Fibroblast of pulmonary artery (primary cell): ENCODE measurements at places on chromosomes 1 and 21.
A peak's percentile ranks its signal among the peaks of the same experiment; 100 is the strongest.

GRCh38 chr1:175219774-175220173 lies 27.2 kb upstream of the KIAA0040 start:
- no peak for DNase-seq

GRCh38 chr1:221182791-221183533 lies 303.7 kb downstream of the HLX start:
- DNase-seq: no peak

DNA sequence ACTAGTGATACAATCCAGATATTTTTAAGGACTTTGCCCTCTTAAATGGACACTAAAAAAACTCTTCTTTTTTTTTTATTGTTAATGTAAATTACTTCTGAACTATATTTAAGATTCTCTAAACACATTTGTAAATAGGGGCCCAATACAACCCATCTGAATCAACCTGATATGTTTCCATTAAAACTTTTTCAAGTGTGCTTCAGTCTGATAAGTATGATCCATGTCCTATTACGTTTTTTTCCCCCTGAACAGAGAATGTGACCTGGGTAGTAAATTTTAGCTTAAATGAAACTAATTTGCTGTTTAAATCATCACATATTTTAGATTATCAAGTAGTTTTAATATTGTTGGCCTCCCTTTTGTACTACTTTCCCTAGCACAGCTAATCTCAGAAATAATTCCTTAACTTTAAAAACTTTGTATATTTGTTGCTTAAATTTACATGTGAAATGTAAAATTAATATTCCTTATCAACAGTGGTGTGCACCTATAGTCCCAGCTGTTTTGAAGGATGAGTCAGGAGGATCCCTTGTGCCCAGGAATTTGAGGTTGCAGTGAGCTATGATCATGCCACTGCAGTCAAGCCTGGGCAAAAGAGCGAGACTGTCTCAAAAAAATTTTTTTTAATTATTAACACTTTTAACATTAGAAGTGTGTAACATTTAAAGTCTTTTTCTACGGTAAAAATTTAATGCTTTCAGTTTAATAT lies 3.0 kb upstream of the PKN2 start:
- no peak for DNase-seq

- peak; percentile 25 for DNase-seq
These were observed 47.7 kb downstream of the OSBPL9 start for GRCh38 chr1:51664421-51665240.

- peak; percentile 49 for DNase-seq
These were observed 5.0 kb downstream of the RNU1-2 start for GRCh38 chr1:16900751-16901150.

- peak; percentile 89 for DNase-seq
These were observed 109.7 kb downstream of the TSEN15 start for GRCh38 chr1:184161071-184161698.

DNA sequence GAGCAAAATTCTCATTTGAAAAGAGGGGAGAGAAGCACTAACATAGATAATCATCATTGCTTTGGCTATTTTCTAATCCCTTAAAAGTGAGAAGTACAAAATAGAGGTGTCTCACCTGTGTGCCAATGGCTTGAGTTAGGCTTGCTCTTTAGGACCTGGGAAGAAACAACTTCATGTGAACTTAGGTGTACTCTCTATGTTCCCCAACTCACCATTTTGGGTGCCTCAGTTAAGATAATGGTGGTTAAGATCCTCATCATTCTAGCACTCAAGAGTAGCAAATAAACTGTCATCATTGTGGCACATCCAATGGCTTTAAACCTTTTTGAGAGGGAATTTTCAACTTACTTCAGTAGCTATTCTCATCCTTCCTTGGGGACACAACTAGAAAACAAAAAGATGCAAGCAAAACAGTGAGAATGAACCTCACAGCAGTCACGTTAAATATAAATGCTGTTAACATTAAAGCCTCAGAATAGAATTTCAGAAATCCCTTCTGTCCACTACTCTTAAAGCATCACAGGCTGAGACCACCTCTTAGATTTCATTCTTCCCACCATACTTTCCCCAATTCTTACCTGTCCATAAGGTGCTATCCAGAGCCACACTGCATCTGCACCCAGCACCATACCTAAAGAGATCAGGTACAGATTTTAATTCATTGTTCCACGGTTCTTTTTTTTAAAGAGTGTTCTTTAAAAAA lies 1.2 kb downstream of the GAS5 start:
- DNase-seq: no peak

DNA sequence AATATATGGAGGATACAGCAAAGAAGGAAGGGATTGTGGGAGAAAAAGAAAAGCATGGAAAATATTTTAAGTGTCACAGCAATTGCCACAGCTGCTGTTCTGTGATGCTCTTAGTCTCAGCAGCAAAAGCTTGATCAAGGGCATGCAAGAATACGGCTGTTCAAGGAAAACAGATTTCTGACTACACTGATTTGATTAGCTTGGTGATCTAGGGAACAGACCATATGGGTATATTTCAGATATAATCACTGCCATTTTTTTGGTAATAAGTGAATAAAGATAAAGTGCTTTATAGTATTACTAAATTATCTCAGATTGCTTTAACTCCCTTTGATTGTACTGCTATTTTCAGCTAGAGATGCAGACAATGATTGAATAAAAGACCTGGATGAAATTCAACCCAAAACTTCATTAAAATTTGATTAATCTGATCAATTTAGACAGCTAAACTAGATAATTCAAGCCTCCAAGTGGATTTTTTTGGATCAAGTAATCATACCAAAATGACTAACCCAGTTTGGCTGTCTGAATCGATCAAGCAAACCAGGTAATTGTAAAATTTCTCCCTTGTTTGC lies 33.3 kb upstream of the LYPLAL1 start:
- DNase-seq: no peak

DNA sequence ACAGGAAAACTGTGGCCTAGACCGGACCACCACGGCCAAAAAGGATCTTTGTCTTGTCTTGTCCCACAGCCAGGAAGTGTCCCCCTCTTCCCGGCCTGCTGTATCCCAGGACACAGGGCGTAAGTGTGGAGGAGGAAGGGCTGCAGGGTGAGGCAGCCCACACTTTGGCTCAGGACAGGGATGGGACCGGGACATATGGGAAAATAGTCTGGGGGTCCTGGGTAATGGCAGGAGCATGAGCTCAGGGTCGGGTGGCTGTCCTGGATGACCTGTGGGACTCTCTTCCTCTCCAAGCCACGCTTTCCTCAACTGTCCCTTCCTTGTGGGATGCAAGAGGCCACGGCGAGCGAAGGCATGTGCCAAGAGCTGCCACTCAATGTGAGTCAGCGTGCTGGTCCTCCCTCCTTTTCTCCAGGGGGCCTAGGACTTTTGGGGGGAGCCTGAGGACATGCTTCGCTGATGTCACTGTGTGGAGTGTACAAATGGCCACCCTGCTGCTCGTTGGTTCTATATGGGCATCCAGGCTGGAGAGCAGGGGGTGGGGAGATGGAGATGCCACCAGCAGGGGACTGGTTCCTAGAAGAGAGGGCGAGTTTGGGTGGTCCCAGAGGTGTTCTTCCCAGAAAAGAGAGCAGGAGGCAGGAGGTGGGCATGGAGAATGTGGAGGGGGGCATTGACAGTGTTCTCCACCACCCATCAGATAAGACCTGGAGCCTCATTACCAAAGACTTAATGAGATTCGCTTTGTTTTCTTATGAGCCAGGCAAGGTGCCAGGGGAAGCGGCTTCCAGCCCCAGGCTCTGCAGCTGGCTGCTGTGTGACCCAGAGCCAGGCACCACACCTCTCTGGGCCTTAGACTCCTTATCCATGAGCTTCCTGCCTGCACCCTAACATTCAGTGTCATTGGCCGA lies 11.5 kb upstream of the PADI1 start:
- DNase-seq: no peak

- no peak for DNase-seq
These were observed 77.4 kb downstream of the DMRTB1 start for GRCh38 chr1:53536606-53537005.

DNA sequence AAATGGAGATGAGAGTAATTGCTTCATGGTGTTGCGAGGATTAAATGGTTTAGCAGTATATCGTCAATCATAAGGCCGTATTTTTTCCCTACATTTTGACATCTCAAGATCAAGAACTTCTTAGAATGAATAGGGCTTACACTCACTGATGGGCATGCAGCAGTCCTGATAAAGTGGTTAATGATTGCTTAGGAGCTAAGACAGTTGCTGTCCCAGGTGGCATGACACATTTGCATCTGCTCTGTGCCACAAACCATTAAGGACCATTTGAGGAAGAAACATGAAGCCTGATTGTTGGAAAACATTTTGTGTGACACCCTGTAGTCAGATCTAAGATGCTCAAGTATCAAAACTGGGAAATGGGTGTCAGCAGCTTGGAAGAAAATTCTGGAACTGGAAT lies 81.0 kb upstream of the SGIP1 start:
- no peak for DNase-seq

- no peak for DNase-seq
These were observed 144.0 kb downstream of the ROR1 start for GRCh38 chr1:63917571-63918417.

DNA sequence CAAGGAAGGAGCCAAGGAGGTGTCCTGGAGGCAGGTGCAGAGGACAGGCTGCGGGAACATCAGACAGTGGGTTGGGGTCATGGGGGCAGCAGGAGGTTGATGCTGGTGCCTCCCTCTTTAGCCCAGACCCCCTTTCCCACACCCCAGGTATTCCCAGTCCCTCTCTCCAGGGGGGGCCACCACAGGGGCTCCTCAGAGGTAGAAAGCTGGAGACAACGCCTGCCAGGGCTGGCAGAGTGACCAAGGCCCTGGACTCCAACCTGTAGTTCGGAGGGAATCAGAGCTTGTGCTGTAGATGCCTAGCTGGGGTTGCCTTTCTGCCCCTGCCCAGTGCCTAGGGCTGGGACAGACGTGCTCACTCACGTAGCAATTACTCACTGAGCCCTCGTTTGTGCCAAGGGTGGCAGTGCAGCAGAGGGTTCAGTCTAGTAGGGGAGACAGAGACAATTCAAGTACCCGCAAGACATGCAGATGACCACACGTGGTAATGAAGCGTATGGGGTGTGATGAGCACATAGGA lies 148.2 kb downstream of the PTPRU start:
- DNase-seq: no peak

DNA sequence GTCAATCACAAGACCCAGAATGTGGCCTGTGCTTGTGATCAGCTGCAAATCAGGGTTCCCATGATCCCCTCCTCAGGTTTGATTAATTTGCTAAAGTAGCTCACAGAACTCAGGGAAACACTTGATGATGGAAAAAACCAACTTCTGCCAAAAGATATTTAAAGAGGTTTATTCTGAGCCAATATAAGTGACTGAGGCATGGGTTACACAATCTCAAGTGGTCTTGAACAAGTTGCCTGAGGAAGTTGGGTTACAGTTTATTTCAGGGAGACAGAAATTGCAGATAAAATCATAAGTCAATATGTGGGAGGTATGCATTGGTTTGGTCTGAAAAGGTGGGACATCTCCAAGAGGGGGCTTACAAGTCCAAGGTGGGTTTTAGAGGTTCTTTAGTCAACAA lies 243.1 kb downstream of the S1PR1 start:
- no peak for DNase-seq

- no peak for DNase-seq
These were observed 99.8 kb downstream of the KAZN start for GRCh38 chr1:14698314-14698713.

GRCh38 chr1:61654067-61654466 lies 70.9 kb downstream of the TM2D1 start:
- DNase-seq: no peak

DNA sequence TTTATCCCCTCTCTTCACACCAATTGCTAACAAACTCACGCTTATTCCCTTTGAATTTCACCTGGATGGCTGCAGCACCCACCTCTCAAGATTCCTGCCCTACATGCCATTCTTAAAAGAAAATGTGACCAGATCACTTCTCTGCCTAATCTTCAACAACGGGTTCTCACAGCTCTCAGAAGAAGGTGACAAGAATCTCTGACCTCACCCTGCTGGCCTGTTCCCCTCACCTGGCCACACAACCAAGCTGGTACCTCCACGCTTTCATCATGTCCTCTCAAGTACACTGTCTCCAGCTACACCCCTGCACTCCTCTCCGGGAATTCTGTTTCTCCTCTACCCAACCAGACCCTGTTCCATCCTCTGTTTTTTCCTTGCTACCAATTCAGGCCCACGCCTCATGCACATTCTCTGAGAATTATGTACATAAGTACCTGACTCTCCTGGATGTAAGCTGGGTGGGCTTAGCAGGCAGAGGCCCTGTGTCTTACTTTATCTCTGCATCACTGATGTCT lies 5.9 kb upstream of the LSS start:
- DNase-seq: no peak

DNA sequence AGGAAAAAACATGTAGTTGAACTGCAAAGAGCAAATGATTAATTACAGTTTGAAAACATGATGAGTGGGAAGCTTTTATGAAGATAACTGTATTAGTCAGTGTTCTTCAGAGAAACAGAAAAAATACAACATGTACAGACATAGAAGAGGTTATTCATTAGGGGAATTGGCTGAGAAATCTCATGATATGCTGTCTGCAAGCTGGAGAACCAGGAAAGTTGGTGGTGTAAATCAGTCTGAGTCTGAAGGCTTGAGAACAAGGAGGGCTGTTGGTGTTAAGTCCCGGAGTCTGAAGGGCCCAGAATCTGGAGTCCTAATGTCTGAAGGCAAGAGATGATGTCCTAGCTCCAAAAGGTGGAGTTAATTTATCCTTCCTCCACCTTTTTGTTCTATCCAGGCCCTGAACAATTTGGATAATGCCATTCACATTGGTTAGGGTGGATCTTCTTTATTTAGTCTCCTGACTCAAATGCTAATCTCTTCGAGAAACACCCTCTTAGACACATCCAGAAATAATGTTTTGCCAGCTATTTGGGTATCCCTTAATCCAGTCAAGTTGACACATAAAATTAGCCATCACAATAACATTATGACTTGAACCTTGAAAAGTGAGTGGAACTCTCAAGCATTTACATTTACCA lies 672.9 kb upstream of the PTBP2 start:
- DNase-seq: no peak

- DNase-seq: peak; percentile 77
These were observed 320.2 kb upstream of the NFIA start for GRCh38 chr1:60762176-60762575.

- DNase-seq: peak; percentile 96
These were observed 153.3 kb downstream of the TOMM20 start for GRCh38 chr1:234975122-234975940.

- DNase-seq: no peak
These were observed 5.4 kb upstream of the SHISA4 start for GRCh38 chr1:201883266-201883665.

DNA sequence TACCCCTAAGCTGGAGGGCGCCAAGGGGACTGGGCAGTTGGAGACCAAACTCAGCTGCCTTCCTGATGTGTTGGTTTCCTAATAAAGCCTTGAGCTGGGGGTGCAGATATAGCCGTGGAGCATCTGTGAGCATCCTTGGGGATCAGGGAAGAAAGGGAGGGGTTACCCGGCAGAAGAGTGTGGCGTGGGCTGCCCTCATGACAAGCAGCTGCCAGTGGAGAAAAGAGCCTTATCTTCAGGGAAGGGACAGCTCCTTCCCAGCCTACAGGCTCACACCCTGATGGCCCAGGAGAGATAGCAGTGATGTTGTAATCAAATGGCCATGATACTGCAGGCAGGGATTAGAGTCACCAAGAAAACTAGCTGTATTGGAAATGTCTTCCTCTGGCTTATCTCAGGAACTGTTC lies 10.8 kb upstream of the NFASC start:
- no peak for DNase-seq

- no peak for DNase-seq
These were observed 19.1 kb downstream of the MARCKSL1 start for GRCh38 chr1:32316903-32317277.
